ENCODE measurements at places on chromosomes 7 and 10.

- DNase-seq, result no peak
Observed at GRCh38 chr10:47067949-47068940, 157.0 kb downstream of the PTPN20 start.

DNA sequence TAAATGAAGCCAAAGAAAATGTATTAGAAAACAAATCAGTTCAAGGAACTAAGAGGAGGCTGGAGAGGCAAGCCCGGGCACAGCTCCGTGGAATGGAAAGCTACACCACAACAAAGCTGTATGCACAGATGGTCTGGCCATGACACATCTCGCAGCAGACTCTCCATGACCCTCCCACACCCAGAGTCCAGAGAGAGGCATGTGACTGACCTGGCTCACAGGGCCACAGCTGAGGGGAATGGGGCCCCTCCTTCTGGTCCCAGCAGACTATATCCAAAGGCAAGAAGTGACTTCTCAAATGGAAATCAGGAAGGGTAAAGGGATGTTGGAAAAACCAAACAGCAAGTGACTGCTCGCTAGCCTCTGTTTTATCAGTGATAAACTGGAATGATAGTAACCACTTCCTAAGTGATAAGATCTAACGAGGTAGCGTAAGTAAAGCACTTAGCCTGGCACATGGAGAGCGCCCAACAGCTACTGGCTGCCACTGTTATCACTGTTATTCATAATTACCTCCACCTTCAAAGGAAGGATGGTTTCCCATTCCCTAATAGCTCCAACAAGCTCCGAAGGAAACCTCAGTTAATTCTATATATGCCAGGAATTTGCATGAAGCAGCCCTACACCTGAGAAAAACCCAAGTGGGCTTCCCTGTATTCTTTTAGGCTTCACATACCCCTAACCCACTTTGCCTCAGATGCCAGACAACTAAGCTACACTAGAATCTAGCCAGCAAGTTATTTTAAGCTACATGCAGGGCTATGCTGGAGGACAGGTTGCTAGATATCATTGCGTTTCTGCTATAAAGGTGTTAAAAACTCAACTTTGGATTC lies 8.4 kb downstream of the OSBPL3 start:
- DNase-seq, result no peak

- no peak for DNase-seq
Observed at GRCh38 chr10:29266641-29267040, 22.2 kb upstream of the LYZL1 start.

GRCh38 chr10:100506596-100507356 lies 12.9 kb downstream of the SEC31B start:
- DNase-seq, result no peak

GRCh38 chr7:1274121-1274875 lies 41.6 kb downstream of the UNCX start:
- no peak for DNase-seq

GRCh38 chr10:59036311-59037017 lies 140.0 kb upstream of the PHYHIPL start:
- no peak for DNase-seq

DNA sequence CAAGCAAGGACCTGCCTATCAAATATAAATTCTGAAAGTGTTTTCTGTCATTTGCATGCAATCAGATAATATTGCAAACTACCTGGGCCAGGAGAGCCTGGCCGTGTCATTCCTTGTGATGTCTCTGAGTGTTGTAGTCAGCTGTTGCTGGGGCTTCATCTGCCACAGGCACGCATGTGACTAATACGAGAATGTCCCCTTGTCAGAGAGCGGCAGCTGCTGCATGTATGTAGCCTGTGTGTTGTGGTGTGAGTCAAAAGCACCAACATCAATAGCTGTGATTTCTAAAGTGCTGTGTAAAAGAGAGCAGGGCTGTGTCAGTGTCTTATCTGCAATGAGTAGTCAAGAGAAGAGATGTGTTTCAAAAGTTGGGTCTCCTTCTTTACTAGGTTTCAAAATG lies 155.4 kb downstream of the POU6F2 start:
- DNase-seq, result no peak

GRCh38 chr10:93261089-93261488 lies 187.4 kb downstream of the CYP26A1 start:
- no peak for DNase-seq

GRCh38 chr10:123001370-123001769 lies 7.2 kb downstream of the IKZF5 start:
- no peak for DNase-seq

GRCh38 chr7:101632641-101633040 lies 3.5 kb upstream of the MYL10 start:
- DNase-seq, result no peak

DNA sequence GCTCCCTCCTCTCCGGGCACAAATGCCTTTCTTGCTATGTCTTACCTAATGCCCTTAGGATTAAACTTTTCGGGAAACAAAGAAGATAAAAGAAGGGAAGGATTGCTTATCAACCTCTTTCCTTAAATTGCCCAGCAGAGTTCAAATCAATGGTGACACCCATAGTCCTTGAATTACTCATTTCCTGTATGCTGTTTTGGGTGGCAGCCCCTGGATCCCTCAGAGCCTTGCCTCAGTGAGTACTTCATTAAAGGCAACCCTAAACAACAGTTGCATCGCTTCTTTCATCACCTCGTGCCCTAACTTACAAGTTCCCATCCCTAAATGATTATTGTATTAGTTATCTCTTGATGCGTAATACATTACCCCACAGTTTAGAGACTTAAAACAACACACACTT lies 31.6 kb upstream of the WAPL start:
- no peak for DNase-seq

- no peak for DNase-seq
Observed at GRCh38 chr7:143233816-143234532, 12.1 kb downstream of the TAS2R40 start.

DNA sequence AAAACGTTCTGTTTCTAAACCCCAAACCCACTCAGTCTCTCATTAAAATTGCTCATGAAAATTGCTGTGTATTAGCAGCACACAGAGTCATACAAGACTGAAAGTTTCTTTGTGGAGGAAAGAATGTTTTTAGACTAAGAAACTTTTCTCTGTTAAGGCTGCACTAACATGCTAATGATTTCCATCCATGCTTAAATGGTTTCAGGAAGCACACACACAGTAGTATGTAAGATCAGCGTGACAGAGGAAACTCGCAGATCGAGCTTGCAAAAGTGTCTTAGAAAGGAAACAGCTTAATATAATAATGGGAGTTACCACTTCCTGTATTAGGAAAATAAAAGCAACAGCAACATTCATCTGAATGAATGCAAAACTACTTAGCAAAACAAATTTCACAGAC lies 112.7 kb downstream of the ICA1 start:
- no peak for DNase-seq

DNA sequence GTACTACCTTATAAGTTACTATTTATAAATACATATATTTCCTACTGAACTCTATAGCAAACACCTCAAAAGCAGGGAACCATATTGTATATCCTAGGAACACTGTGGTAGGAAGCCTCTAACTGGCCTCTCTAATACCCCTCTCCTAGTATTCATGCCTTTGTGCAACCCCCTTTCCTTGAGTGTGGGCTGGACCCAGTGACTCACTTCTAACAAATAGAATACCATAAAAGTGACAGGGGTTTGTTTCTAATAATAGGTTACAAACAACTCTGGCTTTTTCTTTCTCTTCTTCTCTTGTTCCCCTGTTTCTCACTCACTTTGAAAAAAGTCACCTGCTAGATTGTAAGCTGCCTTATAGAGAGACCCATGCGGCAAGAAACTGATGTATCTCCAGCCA lies 51.6 kb upstream of the MACC1 start:
- no peak for DNase-seq

- DNase-seq, result no peak
Observed at GRCh38 chr7:111958896-111959295, 247.3 kb downstream of the DOCK4 start.

DNA sequence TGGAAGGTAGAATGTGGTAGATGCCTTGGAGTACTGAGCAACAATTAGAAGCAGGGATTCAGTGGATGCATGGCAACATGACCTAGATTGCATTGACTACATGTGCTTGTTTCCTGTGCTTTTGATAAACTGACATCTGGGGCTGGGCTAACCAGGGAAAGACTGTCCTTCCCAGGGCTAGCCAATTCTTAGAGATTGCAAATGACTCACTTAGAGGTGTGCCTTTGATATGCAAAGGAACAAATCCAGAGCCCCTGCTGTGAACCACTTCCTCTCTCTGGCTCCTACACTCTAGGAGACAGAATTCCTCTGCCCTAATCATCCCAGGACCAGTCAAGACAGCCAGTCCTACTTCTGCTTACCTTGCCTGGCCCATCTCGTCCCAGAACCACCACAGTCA lies 651.5 kb downstream of the LRMDA start:
- DNase-seq, result no peak

DNA sequence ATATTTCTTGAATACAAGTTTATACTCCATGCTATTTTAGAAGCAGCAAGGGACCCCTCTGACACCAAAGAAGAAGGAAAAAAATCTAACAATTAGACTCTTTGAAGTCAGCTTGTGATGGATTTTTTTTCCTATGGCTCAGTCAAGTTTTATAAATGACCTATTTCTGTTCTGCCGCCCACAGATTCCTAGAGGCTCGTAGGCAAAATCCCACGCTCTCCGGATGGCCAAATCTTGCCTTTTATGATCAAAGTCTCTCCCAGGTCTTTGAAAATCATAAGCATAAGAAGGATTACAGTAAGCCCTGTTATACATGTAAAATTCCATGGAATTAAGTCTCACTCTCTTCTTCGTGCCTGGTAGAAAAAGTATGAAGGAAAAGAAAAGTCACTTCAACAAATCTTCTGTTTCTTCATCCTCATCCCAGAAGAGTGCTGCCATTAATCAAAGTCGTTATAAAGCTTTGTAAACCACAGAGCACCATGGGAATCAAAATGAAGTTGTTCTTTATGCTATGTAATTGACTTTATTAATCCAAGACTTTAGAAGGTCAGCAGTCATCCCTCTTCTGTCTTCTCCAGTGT lies 33.1 kb downstream of the ASB13 start:
- no peak for DNase-seq

GRCh38 chr10:47238331-47239095 lies 61.5 kb upstream of the GDF10 start:
- no peak for DNase-seq

- DNase-seq, result no peak
Observed at GRCh38 chr7:141876371-141876770, 35.1 kb upstream of the PRSS37 start.

GRCh38 chr7:151137076-151137675 lies 30.3 kb downstream of the GBX1 start:
- DNase-seq, result no peak

DNA sequence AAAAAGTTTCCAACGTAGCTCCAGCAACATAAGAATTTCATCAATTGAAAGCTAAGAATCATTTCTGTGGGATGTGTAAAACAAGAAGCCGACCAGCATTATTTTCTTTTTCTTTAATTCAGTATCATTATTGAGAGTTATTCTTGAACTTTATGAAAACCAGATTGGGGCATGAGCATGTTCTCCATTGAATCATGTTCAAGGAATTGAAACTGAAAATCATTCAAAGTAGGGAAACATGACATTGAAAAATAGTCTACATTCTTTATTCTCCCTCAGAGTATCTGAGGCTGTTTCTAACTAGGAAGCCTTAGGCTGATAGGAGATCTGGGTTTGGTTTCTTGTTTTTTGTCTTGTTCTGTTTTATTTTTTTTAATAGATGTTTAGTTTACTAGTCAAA lies 253.7 kb downstream of the DYNC1I1 start:
- no peak for DNase-seq

GRCh38 chr10:79393221-79393923 lies 46.1 kb downstream of the PPIF start:
- DNase-seq, result no peak

GRCh38 chr10:62284221-62284620 lies 15.6 kb upstream of the RTKN2 start:
- no peak for DNase-seq

DNA sequence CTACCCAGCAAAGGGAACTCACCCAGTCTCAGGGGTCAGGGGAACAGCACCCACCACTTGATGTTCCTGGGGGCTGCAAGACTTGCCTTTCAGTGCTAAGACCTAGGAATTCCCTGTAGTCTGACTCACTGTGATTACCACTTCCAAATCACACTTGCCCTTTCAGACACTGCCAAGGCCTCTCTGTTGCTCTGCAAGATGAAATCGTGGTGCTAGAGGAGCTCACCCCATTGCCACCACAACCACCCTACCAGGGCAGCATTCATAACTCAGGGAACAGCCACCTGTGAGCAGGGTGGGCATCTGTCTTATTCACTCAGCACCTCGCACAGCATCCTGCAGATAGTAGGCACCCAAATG lies 36.5 kb downstream of the XPNPEP1 start:
- no peak for DNase-seq

- no peak for DNase-seq
Observed at GRCh38 chr7:15197042-15197977, 294.8 kb upstream of the DGKB start.

DNA sequence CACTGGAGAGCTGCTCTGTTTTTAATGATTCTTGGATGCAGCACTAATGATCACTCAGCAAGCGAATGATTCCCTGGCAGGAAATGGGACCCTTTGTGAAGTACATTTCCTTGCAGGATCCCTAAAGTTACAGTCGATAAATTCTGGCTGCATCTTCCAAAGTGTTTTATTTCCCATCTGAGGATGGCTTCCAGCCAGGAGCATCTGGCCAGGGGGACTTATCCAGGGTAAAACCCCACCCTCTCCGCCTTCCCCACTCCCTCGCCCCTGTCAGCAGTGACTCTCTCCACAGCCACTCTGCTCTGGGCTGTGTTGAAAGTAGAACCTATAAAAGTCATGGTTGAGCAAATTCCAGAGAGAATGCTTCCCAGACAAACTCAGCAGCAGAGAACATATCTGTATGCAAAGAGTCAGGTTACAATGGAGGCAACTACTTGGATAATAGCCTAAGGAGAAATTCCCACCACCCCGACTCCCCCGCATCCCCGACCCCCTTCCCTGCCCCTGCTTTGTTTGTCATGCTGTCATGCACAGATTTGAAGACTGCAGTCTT lies 111.0 kb upstream of the ANLN start:
- no peak for DNase-seq

GRCh38 chr10:12238821-12239220 lies 42.8 kb downstream of the CDC123 start:
- DNase-seq, result no peak

GRCh38 chr7:5036446-5036845 lies 9.2 kb upstream of the RBAK start:
- DNase-seq, result no peak

Data from T-helper 17 cell (primary cell).